Sciatic nerve (tissue), 2 donors: ENCODE measurements at places on chromosomes 3 and 15.

GRCh38 chr15:70869346-70869745 is 15.4 kb upstream of the LARP6 start:
- DNase-seq, result no peak

DNA sequence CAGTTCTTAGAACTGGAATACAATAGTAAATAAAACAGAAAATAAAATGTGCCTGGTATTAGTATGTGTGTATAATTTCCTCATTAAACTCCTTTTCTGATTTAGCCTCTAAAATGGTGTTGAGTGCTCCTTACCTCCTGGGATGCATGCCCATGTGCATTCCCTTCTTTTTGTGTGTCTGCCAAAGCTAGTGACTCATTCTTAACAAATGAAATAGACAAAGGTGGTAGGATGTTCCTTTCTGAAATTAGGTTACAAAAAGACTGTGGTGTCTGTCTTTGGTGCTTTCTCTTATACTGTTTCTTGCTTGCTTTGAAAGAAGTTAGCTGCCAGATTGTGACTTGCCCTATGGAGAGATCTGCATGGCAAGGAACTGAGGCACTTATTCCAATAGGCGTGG is 623.7 kb downstream of the GRM7 start:
- DNase-seq, result no peak

DNA sequence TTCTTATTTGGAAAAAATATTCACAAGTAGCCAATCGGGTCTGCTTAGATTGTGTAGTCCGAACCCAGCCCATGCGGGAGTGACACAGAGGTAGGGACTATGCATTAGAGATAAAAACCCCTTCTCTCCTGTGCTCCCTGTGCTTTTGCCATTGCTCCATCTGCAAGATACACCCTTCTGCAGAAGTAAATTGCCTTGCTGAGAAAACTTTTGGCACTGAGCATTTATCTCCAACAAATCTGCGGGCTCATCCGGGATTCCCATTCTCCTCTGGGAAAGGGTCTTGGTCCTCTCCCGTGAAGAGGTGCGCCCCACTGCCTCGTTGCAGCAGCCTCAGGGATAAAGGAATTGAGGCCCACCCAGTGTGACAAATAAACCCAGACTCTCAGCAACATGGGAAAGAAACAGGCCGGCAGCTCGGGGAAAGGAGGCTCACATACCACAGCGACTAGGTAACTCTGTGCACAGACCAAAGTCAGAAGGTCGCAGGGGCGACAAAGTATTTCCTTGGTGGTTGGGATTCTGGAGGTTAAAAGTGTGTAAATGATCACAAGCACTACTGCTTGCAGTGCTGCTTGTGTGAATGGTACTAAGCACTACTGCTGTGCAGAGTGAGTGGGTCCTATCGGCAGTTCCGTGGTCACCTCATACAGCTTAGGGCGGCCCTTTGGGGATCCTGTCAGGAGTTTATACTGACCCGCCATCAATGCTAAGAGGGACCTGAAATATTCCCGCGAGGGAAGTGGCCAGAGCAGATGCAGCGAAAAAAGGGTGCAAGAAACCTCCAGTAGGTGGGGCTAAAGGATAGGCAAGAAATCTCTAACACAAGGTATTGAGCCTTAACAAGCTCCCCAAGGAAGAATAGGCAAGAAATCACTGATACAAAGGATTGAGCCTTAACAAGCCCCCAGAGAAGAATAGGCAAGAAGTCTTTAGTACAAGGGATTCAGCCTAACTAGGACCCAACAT is 54.3 kb downstream of the GSK3B start:
- no peak for DNase-seq

GRCh38 chr3:132001036-132001435 is 33.8 kb downstream of the CPNE4 start:
- no peak for DNase-seq

GRCh38 chr3:107994181-107994580 is 96.7 kb downstream of the CD47 start:
- DNase-seq, result no peak

- DNase-seq, result no peak
These were observed 176.1 kb downstream of the MINAR1 start for GRCh38 chr15:79608066-79608864.

GRCh38 chr3:36579746-36580145 is 184.6 kb downstream of the DCLK3 start:
- DNase-seq, result no peak
